ENCODE measurements at places on chromosomes 13 and 19. TPM values are rescaled to one million over a fixed set of nuclear protein-coding genes. Genes with fewer than 3 reads are reported as not detected.

DNA sequence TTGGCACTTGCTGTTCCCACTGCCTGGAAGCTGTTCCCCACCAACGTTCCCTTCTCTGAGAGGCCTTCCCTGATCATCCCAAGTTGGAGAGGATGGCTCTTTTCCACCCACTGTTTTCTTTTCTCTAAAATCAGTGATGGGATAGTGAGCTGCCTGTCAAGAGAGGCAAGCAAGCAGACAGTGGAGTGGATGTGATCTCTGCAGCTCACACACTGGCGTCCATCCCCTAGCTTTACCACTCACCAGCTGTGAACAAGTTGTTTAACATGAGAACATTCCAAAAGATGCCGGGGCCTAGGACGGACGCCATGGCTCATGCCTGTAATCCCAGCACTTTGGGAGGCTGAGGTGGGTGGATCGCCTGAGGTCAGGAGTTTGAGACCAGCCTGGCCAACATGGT lies 28.0 kb upstream of the SEMA6B start:
- H3K4me1 ChIP-seq: no peaks in the 10 kb centered on the region
- no peak overlapping the region for H3K4me3 ChIP-seq
- H3K36me3 ChIP-seq: no peaks in the 10 kb centered on the region

- no peaks in the 10 kb centered on the region for H3K4me1 ChIP-seq
- no peak overlapping the region for H3K4me3 ChIP-seq
- H3K27me3 ChIP-seq: no peaks in the 10 kb centered on the region
- no peak overlapping the region for H3K27ac ChIP-seq
These were observed 16.6 kb upstream of the RCBTB1 start for GRCh38 chr13:49602005-49602404.

The ANKRD10 gene
- total RNA-seq: 141 TPM

The LILRB2 gene
- total RNA-seq: 0.76 TPM

GRCh38 chr13:99003186-99003585 lies 25.3 kb upstream of the DOCK9 start:
- no peaks in the 10 kb centered on the region for H3K36me3 ChIP-seq
- no peak overlapping the region for H3K4me3 ChIP-seq
- peaks cover 12% of the 10 kb centered on the region for H3K4me1 ChIP-seq
- DNase-seq: no peak

The DCT gene
- not detected for total RNA-seq

DNA sequence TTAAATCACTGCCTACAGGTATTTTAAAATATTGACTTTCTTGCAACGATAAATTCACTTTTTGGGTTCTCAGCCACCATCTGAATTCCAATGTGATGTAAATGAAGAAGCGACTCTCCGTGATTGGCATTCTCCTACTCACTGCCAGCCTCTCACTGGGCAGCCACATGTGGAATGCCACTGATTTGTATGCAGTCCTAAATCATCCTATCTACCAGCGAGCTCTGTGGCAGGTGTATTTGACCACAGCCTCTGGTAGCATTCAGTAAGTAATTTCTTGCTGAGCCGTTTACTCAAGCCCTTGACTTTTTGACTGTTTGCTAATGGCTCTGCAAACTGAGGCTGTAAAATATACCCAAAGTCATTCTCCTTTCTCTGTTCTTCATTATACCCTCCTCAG lies 559.0 kb upstream of the SLC10A2 start:
- H3K36me3 ChIP-seq: no peaks in the 10 kb centered on the region
- H3K4me3 ChIP-seq: no peak overlapping the region
- H3K27me3 ChIP-seq: no peaks in the 10 kb centered on the region
- no peak for DNase-seq

The SSC5D gene
- 2.8 TPM for total RNA-seq

- H3K36me3 ChIP-seq: no peaks in the 10 kb centered on the region
- no peak overlapping the region for H3K27ac ChIP-seq
- no peak overlapping the region for H3K4me3 ChIP-seq
- no peaks in the 10 kb centered on the region for H3K27me3 ChIP-seq
- no peak for DNase-seq
These were observed 692.3 kb downstream of the SLITRK1 start for GRCh38 chr13:83190020-83190419.

DNA sequence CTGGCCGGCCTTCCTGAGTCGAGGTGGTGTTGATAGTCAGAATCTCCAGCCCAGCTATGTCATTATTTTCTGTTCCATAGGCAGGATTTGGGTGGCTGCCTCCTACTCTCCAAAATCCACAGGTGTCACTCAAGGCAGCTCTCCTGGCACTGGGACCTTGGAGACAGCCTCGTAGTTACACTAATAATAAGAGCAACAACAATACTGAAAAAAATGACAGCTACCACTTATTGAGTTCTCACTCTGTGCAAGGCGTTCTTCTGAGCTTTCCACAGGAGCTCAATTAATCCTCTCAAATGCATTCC lies 12.2 kb upstream of the KLK12 start:
- H3K36me3 ChIP-seq: no peaks in the 10 kb centered on the region
- no peak for DNase-seq
- H3K27me3 ChIP-seq: no peaks in the 10 kb centered on the region
- H3K4me1 ChIP-seq: no peaks in the 10 kb centered on the region

- H3K36me3 ChIP-seq: no peaks in the 10 kb centered on the region
- no peak for DNase-seq
- H3K27ac ChIP-seq: no peak overlapping the region
- H3K27me3 ChIP-seq: no peaks in the 10 kb centered on the region
These were observed 312.1 kb upstream of the PCDH20 start for GRCh38 chr13:61727767-61728166.

The TRIM28 gene
- 164 TPM for total RNA-seq

DNA sequence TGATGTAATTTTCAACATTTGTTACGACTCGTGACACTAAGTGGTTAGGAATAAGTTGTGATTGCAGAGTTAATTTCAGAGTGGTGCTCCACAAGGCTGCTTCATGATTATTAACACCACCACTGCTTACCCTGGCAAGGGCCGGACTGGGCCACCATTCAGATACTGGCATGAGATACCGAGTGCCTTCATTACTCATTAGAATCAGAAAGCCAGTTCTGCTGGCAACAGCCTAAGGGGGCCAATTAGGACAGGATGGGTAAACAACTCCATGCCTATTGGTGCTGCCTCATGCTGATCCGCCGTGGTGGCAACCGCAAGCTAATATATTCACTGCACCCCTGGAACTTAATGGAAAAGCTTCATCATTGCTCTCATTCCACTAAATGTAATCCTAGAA lies 575.1 kb downstream of the EFNB2 start:
- no peak for DNase-seq
- H3K4me3 ChIP-seq: no peak overlapping the region
- H3K27me3 ChIP-seq: no peaks in the 10 kb centered on the region

The RHPN2 gene
- total RNA-seq: 61.0 TPM

The PTH2 gene
- not detected for total RNA-seq

DNA sequence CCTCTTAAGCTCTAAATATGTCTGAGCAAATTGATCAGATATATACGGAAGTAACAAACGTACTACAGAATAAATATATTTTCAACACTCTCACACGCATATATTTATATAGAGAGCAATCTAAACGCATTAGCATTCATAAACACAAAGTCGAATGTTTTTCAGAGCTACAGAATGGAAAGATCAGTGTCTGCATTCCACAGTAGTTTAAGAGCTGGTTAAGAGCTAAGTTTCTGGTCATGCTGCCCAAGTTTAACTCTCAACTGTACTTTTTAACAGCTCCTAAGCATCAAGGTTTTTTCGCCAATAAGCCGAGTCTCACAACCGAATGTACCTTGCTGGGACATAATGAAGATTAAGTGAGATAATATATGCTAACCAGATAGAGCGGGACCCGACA lies 36.7 kb upstream of the RAP2A start:
- DNase-seq: no peak
- H3K27ac ChIP-seq: no peak overlapping the region
- no peak overlapping the region for H3K4me3 ChIP-seq

- no peaks in the 10 kb centered on the region for H3K36me3 ChIP-seq
- peak overlapping the region; percentile 36 for H3K4me3 ChIP-seq
- DNase-seq: no peak
These were observed 348.3 kb downstream of the LIG4 start for GRCh38 chr13:107866941-107867623.

DNA sequence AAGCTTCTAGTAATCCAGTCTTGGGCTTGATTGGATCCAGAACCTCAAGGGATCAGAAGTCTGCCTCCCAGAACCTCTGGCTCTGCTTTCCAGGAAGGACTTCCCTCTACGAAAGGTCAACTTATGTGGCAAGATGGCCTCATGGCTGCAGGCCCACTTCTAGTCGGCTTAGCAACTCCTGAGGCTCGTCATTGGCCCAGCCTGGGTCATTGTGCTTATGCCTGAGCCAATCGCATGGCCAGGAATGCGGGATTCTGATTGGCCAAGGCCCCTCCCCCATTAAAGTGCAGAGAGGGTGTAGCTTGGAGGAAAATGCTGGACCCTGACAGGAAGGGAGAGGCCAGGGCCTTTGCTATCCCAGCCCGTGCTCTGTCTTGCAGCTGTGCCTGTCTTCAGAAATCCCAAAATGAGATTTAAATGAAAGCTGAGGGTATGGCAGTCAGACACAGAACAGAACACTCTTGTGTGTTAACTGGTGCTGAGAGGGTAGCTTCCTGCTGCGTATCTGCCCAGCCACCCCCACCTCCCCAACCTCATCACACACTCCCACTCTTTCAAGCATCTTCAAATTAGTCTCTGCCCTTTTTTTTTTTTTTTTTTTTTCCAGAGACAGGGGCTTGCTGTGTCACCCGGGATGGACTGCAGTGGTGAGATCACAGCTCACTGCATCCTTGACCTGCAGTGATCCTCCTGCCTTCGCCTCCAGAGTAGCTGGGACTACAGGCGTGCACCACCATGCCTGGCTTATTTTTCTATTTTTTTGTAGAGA lies 5.5 kb upstream of the CCNE1 start:
- no peaks in the 10 kb centered on the region for H3K27me3 ChIP-seq
- no peaks in the 10 kb centered on the region for H3K4me1 ChIP-seq
- H3K4me3 ChIP-seq: no peak overlapping the region
- DNase-seq: no peak

DNA sequence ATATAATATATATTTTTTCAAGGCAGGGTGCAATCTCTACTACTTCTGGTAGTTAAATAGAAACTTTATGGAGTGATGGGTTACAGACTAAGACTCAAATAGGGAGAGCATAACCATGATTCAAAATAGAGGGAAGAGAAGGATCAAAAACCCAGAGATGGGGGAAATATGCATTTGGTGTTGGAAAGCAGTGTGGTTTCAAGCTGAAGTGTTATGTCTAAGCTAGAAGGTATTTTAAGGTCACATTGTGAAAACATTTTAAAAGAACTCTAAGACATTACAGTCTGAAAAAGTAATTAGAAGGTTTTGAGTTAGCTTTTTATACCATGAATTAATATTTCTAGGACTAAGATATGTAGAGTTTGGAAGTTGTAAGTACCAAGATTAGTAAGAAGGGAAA lies 2741.4 kb downstream of the PCDH9 start:
- no peak overlapping the region for H3K27ac ChIP-seq
- H3K36me3 ChIP-seq: no peaks in the 10 kb centered on the region
- H3K4me3 ChIP-seq: no peak overlapping the region
- DNase-seq: no peak
- no peaks in the 10 kb centered on the region for H3K4me1 ChIP-seq
- H3K27me3 ChIP-seq: no peaks in the 10 kb centered on the region

DNA sequence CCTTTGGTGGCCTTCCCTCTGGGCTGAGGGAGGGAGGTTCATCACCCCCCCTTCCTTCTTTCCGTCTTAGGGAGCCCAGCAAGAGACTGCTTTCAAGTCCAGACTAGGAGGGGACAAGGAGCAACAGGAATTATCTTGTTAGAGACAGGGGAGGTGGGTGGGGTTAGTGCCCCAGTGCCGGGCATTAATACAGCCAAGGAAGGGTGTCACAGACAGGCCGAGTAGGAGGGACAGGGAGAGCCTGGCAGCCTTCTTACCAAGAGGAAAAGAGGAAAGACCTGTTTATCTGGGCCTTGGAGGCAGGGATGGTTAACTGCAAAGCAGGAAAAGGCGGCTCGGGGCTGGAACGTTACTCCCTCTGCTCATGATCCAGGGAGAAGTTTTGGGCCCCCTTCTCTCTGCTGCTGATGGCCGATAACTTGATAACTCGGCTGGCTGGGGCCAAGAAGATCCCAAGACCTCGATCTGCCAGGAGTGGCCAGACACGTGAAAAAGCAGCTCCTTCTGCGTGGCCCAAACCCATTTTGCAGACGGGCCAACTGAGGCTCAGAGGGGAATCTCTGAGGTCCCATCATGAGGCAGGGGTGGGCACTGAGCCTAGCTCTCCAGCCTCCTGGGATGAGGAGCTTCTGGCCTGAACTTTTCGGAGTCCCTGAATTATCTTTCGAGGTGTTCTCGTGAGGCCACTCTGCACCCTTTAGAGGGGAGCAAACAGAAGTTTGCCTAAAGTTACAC lies 79.3 kb downstream of the PTPRS start:
- H3K4me1 ChIP-seq: no peaks in the 10 kb centered on the region
- no peak overlapping the region for H3K4me3 ChIP-seq
- DNase-seq: no peak
- H3K27me3 ChIP-seq: no peaks in the 10 kb centered on the region
- H3K36me3 ChIP-seq: peaks cover 22% of the 10 kb centered on the region

DNA sequence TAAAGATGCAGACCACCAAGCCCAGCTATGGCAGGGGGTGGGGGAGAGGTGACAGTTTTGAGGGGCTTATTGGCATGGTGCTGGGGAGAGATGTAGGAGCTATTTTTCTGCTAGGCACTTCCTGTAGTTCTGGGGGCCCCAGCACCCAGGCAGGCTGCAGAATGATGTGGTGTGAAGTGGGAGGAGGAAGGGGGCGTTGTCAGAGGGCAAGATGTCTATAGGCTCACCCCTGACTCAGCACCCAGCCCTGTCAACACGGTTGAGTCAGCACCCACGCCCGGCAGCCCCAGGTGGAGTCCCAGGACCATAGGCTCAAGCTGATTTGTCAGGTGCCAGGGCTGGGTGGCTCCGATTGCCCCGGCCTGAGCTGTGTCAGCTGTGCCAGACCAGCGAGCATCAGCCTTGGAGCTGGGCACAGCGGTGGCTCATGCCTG lies 5.8 kb downstream of the KLF2 start:
- H3K36me3 ChIP-seq: peaks cover 10% of the 10 kb centered on the region
- peak overlapping the region; percentile 96 for H3K27ac ChIP-seq
- DNase-seq: peak; percentile 72

The MEDAG gene
- total RNA-seq: 21.5 TPM

The ZNF304 gene
- 2.9 TPM for total RNA-seq

The SIGLEC6 gene
- total RNA-seq: 6.8 TPM

- no peak overlapping the region for H3K4me3 ChIP-seq
- H3K36me3 ChIP-seq: no peaks in the 10 kb centered on the region
- DNase-seq: no peak
These were observed 3.4 kb upstream of the TMED1 start for GRCh38 chr19:10839114-10840050.

- no peaks in the 10 kb centered on the region for H3K4me1 ChIP-seq
- no peak overlapping the region for H3K4me3 ChIP-seq
- no peak for DNase-seq
- H3K27ac ChIP-seq: no peak overlapping the region
- H3K36me3 ChIP-seq: no peaks in the 10 kb centered on the region
These were observed 6.2 kb upstream of the USP12 start for GRCh38 chr13:27177852-27178251.
